ENCODE measurements at places on chromosomes 2 and 18.

- DNase-seq = no peak
Measured at GRCh38 chr18:37578886-37579513, 13.4 kb upstream of the CELF4 start.

DNA sequence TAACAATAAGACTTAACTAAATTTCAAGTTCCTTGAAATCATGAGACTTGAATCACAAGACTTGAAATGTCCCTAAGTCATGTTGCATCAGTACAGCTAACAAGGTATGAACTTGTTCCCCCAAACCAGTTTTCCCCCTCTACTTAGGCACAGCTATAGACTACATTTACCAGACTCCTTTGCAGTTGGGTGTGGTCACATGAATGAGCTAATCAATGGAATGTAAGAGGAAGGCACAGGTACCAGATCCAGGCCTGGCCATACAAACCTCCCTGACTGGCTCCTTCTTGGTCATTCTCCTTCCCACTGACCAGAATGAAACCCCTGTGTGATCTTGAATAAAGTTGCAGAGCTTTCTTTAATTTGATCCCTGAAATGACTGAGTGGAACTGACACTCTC, 77.8 kb downstream of the DNER start:
- no peak for DNase-seq

DNA sequence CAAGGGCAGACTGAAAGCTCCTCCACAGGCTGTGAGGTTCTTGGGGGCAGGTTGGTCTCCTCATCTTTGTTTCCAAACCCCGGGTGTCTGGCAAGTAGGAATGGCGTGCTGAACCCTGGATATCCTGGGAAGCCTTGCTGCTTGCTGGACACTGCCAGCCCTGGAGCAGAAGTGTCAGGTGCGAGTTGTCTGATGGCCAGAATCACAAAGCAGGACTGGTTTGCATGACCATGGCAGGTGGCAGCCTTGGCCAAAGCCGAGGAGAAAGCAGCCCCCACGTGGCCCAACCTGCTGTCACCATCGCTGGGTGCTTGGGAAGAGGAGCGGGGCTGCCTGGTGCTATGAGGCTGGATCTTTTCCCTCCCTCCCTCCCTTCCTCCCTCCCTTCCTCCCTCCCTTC, 309.5 kb upstream of the HS6ST1 start:
- no peak for DNase-seq

GRCh38 chr2:226495466-226496272, 304.0 kb downstream of the IRS1 start:
- no peak for DNase-seq
